ENCODE measurements at places on chromosomes 2 and 18.

DNA sequence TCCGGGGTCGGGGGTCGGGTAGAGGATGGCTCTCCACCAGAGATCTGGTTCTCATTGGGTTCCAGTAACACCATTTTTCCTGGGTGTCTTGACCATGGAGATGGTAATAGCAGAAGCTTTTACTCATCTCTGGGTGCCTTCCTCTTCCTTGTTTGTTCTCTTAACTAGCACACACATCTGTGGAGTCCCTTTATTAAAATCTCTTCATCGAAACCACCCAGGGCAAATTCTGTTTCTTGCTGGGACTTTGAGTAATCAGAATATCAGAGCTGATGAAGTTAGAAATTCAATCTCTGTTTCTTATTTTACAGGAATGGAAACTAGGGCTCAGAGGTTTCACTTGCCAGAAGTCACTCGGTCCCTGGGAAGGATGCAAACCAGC is 15.0 kb upstream of the TRIB2 start:
- no peak for DNase-seq

GRCh38 chr18:29076645-29077044 is 899.7 kb upstream of the CDH2 start:
- DNase-seq = no peak

DNA sequence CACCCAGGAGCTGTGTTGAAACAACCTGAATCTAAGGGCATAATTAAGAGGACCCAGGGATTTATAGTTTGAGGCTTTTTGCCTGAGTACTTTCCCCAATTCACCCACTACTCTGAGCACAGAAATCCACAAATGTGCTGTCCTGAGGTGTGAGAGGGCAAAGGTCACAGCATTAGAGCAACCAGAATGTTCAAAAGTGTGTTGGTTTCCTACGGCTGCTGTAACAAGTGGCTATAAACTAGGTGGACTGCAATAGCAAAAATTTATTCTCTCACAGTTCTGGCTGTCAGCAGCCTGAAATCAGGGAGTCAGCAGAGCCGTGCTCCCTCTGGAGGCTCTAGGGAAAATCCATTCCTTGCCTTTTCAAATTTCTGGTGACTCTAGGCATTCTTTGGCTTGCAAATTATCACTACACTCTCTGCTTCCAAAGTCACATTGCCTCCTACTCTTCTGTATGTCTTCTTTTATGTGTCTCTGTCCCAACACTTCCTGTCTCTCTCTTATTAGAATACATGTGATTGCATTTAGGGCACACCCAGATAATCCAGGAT is 91.4 kb upstream of the TACR1 start:
- DNase-seq = no peak

- DNase-seq = no peak
Observed at GRCh38 chr18:79545255-79545654, 134.3 kb upstream of the CTDP1 start.

DNA sequence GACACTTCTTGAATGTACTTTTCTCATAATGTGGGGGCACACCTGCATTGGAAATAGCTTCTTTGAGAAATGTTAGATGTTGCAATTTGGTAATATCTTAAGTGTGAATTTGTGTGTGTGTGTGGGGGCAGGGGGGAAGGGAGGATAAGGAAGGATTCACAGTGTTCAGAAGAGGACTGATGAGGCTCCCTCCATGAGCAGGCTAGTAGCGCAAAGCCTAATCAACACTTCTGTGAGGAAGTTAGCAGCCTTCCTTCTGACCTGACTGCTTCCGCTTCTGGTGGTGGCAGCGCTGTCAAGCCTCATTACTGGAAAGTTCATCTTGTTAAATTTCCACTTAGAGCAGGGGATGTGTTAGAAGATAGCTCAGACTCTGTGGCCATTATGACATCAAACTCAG is 295.4 kb upstream of the SPRED2 start:
- no peak for DNase-seq

DNA sequence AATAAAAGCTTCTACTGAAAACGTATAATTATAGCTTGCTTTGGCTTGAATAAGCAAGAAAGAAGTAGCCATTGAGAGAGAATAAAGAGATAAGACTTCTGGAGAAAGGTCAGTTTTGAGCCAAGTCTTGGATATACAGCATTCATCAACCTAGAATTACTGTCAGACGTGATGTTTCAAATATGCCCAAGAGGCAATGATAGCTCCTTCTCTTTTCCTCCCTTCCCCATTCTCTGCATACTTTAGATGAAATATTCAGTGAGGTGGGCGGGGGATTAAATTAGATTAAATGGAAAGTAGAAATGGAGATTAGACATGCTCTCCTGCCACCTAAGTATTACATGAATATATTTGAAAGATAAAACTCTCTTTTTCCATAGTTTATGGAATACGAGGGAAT is 8.7 kb downstream of the ANTXR1 start:
- DNase-seq = no peak

DNA sequence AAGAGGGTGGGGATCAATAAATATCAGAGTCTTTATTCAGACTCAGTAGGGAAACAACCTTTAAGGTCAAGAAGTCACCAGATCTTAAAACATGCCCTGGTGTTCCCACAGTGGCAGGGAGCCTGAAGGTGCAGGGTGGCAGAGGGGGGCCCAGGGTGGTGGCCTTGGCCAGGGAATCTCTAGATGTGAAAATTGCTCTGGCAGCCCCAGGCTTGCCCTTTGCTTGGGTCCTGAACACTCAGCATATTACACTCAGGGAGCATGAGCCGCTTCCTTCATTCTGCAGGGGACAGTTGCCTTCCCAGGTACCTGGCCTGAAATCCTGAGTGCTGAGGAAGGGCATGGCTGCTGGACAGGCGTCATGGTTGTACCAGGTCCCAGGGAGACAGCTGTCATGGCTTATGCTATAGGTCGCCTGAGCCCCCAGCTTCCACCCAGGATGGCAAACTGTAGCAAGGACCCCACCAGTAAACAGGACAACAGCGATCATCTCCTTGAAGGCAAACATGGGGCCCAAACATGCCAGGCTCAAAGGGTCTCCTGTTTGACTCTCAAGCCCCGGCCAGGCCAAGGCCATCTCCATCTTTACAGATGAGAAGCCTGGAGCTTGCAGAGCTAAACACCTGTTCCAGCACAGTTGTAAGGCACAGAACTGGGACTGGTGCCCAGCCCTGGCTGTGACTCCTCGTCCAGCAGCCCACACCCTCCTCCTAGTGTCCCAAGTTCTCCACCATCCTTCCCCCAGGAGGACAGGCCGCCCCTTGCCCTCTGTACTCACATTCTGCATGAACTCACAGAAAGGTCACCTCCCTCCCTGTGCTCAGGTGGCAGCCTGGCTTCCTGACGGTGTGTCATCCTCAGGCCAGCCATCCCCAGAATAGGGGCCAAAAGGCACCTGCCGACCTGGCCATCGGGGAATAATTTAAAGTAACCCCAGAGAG is 14.6 kb downstream of the ABCG8 start:
- no peak for DNase-seq

DNA sequence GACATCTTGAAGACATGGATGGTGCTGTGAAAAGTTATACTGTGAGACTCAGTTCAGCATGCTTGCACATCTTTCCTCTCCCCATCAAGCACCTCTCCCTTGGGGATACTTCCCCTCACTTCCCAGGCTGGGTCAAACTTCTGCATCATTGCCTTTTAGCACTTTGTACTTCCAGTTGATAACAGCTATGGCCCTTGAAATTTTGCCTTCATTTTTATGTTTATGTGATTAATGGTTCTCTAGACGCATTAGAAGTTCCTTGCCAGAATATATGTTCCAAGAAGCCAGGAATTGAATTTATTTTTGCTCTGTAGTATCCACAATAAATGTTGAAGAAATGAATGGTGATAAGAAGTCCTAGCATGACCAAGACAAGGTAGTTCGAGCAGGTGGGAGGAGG is 120.9 kb upstream of the ST6GAL2 start:
- no peak for DNase-seq

DNA sequence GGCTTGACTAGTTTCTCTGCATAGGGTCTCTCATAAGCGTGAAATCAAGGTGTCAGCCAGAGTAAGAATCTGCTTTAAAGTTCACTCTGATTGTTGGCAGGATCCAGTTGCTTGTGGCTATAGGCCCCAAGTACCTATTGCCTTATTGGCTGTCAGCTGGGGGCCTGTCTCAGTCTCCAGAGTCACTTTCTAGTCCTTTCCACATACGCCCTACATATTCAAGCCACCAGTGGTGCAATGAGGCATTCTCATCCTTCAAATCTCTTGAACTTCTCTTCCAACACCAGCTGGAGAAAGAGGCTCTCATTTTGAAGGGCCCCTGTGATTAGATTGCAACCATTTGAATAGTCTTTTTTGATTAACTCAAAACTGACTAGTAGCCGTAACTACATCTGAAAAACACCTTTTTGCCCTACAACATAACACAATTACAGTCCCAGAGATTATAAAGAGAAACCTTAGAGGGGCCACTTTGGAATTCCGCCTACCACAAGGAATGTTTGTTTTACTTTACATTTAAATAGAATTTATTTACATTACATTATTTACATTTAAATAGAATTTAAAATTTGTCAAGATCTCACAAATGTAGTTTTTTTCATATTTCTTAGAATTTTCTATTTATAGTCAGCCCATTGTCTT is 520.1 kb downstream of the DSC3 start:
- no peak for DNase-seq

GRCh38 chr2:43084699-43085091 is 141.7 kb downstream of the ZFP36L2 start:
- DNase-seq = no peak

DNA sequence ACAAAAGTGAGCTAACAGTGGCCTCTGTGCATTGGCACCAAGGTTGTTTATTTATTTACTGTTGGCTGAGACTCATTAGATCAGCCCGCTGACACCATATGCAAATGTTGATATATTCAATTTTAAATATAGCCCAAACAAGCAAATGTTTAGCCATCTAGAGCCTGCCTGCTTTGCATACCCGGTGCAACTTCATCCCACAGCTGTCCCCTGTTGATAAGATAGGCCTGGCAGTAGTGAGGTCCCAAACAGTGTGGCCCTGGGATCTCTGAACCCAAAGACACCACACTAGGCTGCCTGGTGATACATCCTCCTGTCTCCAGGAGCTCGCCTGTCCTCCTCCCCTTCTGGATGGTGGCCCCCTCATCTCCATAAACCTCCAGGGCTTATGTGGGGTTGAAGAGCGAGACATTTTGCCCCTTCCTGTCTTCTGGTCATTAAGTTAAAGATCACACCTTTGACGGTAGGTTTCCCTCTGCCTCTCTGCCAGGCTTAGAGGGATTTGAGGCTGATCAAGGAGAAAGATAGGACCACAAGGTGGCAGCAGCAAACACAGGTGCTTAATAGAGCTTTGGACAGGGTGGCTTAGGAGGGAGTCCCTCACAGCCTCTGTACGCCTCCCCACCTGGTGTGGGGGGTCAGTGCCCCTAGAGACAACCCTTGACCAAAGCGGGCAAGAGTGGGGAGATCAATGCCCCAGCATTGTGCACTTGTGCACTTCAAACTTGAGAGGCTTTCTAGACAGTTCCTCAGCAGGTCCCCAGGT is 23.7 kb upstream of the MYO5B start:
- DNase-seq = peak; percentile 33

GRCh38 chr2:133166031-133166430 is 402.2 kb downstream of the NCKAP5 start:
- no peak for DNase-seq

DNA sequence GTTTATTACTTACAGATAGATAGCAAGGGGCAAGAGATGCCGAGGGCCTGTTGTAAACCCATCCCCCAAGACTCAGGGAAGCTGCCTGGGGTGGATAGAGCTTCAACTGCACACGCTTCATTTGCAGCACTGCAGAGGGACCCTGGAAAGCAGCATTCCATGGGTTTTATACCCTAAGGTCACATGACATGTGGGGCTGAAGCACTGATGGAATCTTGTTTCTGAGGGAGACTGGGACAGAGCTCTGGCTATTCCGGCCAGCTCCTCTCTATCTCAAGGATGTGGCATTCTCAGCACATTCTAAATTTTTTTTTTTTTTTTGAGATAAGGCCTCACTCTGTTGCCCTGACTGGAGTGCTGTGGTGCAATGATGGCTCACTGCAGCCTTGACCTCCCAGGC is 300.1 kb downstream of the MYCN start:
- DNase-seq = no peak

DNA sequence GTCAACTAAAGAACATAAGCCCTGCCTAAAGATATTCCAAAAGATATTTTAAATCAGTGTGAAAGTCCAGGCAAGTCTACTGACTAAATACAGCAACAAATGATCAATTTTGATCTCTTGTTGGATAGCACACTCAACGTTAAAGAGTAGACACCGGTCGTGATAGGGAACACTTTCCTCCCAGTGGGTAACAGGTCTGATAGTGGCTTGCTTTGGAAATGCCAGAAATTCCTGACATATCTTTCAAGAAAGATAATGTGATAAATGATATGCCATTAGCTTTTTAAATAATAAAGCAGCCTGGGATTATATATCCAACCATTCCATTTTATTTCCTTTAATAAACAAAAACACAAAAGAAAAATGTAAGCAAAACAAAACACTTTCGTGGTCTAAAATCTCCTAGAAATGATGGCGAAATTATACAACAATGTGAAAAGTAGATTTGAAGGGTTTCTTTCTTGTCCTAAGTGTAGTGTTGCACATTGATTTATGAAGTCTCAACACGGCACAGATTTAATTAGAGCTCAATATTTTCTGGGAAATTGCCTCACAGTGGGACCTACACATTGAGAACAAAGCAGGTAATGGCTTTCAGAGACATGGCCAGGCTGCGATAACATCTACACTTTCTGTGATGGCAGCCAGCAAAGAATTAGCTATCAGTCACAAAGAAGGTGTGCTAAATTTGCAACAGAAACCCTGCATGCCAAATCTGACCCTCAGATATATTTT is 158.6 kb downstream of the PPP1R1C start:
- no peak for DNase-seq

DNA sequence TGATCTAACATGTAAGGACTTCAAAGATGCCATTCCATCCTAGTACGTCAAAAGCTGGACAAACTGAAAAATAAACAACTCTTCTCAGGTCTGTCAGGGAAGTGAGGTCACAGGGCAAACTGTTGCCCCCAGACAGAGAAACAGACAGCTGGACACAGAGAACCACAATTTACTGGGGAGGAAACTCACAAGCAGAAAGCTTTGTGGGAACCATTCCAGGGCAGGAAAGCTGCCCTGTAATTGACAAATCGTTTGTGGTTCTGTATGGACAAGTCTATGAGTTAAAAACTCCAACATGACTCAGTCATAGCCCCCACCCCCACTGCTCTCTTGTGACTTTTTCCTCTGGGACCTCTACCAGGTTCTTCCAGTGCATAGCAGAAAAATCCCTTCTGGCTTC is 28.4 kb downstream of the MCEE start:
- DNase-seq = no peak

DNA sequence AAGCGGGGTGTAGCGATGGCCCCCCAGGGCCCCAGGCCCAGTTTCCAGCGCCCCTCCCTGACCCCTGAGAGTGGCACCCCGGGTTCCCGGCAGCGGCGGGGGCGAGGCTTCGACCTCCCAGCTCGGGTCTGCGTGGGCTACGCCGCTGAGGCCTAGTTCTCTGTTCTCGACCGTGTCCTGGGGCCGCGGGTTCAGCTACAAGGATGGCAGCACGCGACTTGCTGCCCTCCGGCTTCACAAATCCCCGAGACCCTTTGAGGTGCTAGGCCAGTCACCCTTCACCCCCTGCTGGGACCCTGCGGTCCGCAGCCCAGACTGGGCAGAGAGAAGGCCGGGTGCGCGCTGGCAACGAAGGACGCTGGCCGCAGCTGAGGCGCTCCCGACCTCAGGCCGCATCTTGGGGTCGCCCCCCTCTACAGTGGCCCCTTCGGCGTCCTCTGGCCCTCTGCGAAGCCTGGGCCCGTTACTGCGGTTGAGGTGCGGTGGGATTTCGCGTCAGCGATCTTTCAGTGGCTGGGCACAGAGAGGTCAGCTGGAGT is 1.2 kb downstream of the OTX1 start:
- DNase-seq = peak; percentile 13

- DNase-seq = no peak
Observed at GRCh38 chr18:9740071-9740470, 32.0 kb downstream of the RAB31 start.

GRCh38 chr18:62338446-62339105 is 13.5 kb downstream of the TNFRSF11A start:
- DNase-seq = no peak

Measured in activated naive CD4-positive, alpha-beta T cell treated with anti-CD3 and anti-CD28 coated beads, Interleukin-2, amount 50 U/mL, for 72 hours (primary cell).